HFF-Myc (cell line): ENCODE measurements at places on chromosomes 3 and 15.

DNA sequence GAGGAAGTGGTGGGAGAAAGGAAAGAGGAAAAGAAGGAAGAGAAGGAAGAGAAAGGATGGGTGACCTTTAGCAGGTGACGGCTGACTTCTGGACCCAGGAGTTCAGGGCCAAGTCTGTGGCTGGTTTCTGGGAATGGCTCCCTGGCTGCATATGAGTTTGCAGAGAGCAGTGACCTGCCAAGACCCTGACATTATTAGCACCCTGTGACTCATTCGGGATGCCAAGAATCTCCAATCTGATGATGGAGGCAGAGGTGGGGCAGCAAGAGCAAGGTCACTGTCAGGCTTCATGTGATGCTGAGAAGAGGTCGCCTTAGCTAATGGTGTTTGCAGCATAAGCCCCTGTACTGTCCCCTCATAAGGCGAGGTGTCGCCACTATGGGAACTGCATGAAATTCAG, 42.6 kb downstream of the MYZAP start:
- no peak for DNase-seq

DNA sequence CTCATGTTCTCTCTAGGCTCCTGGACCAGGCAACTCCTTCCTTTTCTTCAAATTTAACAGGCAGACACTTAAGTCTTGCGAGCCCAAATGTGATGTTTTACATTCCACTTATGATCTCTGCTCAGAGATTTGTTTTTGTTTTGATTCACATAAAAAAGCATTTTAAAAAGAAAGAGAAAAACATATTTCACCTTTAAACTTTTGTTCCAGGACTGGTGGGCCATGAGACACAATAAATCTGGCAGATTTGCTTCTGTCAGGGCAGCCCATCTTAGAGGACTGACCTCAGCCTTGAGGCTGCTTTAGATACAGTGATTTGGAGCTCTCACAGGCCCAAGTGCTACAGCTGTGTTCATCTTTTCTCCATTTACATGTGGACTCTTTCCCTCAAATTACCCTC, 52.0 kb downstream of the CMSS1 start:
- DNase-seq = no peak

GRCh38 chr15:95887666-95888390, 442.7 kb upstream of the NR2F2 start:
- no peak for DNase-seq

- no peak for DNase-seq
These were observed 171.9 kb upstream of the CADPS start for GRCh38 chr3:63047068-63047467.

GRCh38 chr3:139954146-139954860, 19.3 kb downstream of the CLSTN2 start:
- DNase-seq = no peak

DNA sequence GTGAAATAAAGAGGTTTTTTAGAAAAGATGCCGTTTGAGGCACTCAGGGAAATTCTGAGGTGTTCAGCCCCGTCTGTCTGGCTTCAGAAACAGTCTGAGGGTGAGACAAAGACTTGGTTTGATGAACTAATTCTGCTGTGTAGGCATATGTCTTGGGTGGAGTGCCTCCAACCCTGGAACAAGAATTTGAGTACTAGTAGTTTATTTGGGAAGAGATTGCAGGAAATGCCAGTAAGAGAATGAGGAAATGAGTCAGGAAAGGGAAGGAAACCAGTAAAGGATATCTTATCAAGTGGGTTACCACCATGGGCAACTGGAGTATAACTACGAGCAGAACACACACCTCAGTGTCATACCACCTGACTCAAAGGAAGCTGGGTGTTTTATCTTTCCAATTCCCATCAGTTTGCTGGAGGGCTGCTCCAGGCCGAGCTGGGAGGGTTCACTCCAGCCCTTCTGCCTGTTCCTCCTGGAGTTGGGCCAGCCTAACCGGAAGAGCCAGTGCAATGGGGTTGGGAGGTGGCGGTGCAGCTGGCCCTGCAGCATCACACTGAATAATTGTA, 75.3 kb downstream of the TGFBR2 start:
- peak; percentile 38 for DNase-seq

GRCh38 chr3:178584722-178585380, 48.6 kb downstream of the KCNMB2 start:
- no peak for DNase-seq

- DNase-seq = peak; percentile 52
These were observed 19.1 kb downstream of the TTC21A start for GRCh38 chr3:39126532-39127071.

- peak; percentile 29 for DNase-seq
These were observed 26.2 kb downstream of the ATOSA start for GRCh38 chr15:52652984-52653383.

- no peak for DNase-seq
These were observed 348.0 kb downstream of the VPS13C start for GRCh38 chr15:61712129-61712759.

DNA sequence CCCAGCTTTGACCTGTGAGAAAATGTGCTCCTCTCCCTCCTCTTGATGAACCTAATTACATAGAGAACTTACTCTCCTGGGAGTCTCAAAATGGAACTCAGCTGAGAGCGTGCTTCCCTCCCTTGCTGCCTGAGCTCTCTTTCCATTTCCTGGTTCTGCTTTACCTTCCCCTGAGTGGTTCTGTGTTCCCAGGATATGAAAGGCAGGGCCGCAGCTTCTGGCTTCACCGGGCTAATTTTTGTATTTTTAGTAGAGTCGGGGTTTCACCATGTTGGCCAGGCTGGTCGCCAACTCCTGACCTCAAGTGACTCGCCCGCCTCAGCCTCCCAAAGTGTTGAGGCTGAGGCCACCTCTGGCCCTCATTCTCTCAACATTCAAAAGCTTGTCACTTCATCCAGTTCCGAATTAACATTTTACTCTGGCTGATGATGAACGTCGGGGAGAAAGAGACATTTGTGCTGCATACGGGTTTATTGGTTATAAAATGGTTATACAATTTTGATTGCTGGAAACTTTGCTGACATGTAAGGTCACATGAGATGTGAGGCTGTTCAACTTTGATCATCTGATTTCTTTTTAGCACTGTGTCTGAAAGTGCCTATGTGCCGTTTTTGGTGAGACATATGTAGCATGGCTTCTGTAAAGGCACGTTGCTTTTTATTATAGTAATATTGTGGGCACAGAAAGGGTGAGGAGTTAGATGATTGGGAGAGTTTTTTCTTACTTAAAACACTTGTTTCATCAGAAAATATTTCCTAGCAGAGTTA, 6.6 kb downstream of the PLS1 start:
- DNase-seq = no peak

GRCh38 chr3:73192036-73192738, 130.7 kb downstream of the EBLN2 start:
- DNase-seq = no peak

- DNase-seq = no peak
These were observed 105.0 kb downstream of the IQCH start for GRCh38 chr15:67359431-67360079.

GRCh38 chr3:102092617-102093466, 243.5 kb downstream of the NFKBIZ start:
- no peak for DNase-seq

- DNase-seq = no peak
These were observed 109.9 kb downstream of the FMN1 start for GRCh38 chr15:33084661-33085060.

- no peak for DNase-seq
These were observed 125.2 kb downstream of the TMCO5A start for GRCh38 chr15:38059665-38060064.

- DNase-seq = no peak
These were observed 7.3 kb upstream of the MAPK6 start for GRCh38 chr15:52011711-52012144.

DNA sequence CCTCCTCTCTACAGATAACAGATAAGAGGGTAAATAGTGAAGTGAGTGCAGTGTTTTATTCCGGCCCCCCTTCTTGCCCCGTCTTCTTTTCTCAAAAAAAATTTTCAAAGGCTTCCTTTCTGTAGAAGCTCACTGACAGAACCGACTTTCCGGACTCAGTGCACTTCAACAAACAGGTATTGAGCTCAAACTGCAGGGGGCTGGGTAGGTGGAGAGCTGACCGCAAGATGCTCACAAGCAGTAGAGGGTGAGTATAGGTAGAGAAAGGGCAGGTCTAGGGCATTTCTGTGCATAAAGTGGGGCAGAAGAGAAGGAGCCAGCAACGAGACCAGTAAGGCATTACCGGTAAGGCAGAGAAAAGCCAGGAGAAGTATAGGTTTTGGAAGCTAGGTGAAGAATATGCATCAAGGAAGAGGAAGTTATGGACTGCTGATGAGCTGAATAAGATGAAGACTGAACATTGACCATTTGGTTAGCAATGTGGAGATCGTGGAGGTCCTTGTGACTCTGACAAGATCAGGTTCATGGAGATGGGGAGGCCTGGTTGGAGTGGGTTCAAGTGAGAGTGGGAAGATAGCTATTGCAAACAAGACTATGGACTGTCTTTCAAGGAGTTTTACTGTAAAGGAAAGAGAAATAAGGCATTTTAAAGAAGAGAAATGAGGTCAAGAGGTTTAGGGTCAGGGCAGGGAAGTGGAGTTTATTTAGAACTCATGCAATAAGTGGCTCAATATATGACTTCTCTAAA, 97.4 kb downstream of the ST6GAL1 start:
- DNase-seq = no peak

DNA sequence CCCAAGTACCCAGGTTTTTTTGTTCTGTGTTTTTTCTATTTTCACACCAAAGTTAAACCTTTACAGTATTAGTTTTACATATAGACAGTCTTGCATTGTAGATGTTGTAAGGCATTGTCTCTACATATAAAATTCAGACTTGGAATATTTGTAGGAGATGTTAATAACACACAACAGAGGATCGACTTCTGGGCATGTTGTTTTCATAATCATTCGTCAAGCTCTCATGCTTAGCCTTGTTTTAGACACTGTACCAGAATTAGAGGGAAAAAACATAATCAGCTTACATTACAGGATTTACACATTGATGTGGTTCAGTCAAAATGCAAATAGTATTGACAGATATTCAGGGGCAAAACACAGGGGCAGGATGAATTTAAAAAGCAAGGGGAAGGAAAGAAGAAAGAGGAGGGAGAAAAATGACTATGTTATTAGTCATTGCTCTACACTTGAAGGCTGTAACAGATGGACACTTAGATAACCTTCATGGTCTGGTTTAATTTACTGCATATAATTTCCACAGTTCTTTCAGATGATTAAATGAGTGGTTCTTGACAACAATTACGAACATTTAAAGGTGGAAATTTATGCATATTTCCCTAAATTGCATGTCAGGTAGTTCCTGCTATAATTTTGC, 7.5 kb downstream of the CMSS1 start:
- no peak for DNase-seq

GRCh38 chr3:18076301-18076700, 333.9 kb upstream of the TBC1D5 start:
- no peak for DNase-seq
